A549 (cell line): ENCODE measurements at places on chromosomes 5 and 9. TPM values are rescaled to one million over a fixed set of nuclear protein-coding genes. Genes with fewer than 3 reads are reported as not detected.

Gene TYRP1
- polyA plus RNA-seq = 0.12 TPM in 2 of 3 replicates, not detected in the other

Gene PCDHB11
- polyA plus RNA-seq = 0.05 to 0.08 TPM (median 0.07 TPM) in 3 replicates

Gene BSPRY
- 0.04 to 0.05 TPM in 2 of 3 replicates, not detected in the other for polyA plus RNA-seq

Gene SPINK6
- polyA plus RNA-seq = 0.79 to 1.2 TPM (median 1.0 TPM) in 3 replicates

Gene PCDHGC3
- polyA plus RNA-seq = 4.9 to 5.3 TPM (median 5.2 TPM) in 3 replicates

Gene LCN15
- polyA plus RNA-seq = 0.07 to 0.09 TPM in 2 of 3 replicates, not detected in the other

Gene AIF1L
- 1.6 to 1.8 TPM (median 1.7 TPM) in 3 replicates for polyA plus RNA-seq

Gene CAST
- polyA plus RNA-seq = 150 to 172 TPM (median 163 TPM) in 3 replicates

Gene BTNL3
- not detected in 3 replicates for polyA plus RNA-seq

DNA sequence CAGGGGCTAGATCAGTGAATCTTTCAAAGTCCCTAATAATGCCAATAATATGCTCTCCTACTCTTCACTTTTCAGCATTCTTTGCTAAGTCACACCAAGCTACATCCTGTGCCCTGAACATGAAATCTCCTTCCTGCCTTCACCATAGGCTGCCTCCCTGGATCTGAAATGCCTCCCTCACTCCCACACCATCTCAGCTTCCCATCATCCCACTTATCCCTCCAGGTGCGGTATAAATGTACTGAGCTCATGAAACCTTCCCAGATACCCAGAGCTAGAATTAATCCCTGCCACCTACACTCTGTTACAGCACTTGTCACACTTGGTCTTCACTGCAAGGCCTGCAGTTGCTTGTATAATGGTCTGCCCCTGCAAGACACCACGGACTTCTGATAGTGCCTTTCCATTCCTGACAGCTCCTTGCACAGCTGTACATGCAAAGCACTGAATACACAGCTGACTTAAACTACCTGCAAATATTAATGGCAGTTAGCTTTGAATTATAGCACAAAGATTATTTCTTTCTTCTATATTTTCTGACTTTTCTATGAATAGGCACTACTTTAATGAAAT is 250.4 kb downstream of the EBF1 start:
- DNase-seq = no peak

DNA sequence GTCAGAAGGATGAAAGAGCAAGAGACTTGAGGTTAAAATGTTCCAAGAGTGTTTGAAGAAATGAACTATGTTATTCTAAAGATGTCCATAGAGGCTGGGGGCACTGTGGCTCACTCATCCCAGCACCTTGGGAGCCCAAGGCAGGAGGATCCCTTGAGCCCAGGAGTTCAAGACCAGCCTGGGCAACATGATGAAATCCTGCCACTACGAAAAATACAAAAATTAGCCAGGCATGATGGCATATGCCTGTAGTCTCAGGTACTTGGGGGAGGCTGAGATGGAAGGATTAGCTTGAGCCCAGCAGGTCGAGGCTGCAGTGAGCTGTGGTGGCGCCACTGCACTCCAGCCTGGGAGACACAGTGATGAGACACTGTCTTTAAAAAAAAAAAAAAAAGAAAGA is 2.7 kb downstream of the AOPEP start:
- DNase-seq = no peak

DNA sequence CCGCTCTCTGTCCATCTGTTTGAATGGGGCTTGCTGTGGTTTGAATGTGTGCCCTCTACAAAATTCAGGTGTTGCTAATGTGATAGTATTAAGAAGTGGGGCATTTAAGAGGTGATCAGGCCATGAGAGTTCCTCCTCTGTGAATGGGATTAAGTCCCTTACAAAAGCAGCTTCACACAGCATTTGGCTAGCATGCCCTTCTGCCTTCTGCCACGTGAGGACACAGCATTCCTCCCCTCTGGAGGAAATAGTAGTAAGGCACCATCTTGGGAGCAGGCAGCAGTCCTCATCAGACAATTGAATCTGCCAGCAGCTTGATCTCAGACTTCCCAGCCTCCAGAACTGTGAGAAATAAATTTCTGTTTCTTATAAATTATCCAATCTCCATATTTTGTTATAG is 540.2 kb downstream of the CSNK1G3 start:
- DNase-seq = no peak

DNA sequence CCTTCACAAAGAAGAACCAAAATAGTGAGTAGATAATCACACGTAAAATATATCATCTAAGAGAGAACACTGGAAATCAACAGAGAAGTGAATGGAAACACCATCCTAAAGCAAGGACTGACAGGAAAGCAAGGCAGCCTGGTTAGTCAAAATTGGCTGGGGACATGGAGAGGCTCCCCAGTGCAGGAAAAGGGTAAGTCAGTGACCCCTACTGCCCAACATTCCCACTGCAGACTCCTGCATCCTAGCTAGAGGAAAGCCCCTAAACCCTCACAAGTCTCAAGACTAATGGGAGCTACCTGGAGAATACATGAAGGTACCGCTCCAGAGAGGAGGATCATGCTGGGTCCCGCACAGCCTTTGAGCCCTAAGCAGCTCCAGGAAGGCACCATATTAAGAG is 60.1 kb downstream of the ZDHHC21 start:
- DNase-seq = no peak

GRCh38 chr5:73032635-73033034 is 76.8 kb downstream of the FCHO2 start:
- no peak for DNase-seq

GRCh38 chr5:173689737-173690360 is 73.4 kb upstream of the BOD1 start:
- DNase-seq = peak; percentile 88

- peak; percentile 32 for DNase-seq
These were observed 483 bp downstream of the FBXL7 start for GRCh38 chr5:15500325-15501001.

DNA sequence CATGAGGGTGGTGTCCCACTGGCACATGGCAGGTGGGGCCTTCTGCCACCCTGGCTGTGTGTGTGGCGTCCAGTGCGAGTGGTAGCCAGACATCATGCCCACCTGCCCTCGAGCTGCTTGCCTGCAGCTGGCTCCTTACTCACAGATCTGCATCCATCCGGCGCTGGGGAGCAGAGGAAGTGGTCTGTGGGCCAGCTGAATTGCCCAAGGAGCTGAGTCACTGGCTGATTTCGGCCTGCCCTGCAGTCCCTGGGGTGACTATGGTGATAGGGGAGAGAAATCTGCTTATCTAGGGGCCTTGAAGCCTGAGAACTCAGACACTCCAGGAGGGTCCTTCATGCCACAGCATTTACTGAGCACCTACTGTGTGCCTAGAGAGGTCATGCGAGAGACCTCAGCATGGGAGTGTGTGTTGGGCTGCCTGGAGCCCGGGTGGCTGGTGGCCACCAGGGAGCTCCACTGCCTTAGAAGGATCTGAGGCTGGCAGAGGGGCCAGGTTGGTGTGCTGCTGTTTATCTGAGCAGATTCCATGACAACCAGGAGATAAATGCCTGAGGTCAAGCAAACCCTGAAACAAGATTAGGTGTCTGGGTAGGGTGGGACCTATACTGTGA is 57.1 kb downstream of the SLC22A5 start:
- DNase-seq = peak; percentile 46

GRCh38 chr9:126613651-126614050 is at the start of gene LMX1B:
Gene LMX1B, plus strand, starts transcription at chr9:126613928. Its CDS starts 522 bp downstream, at chr9:126614450.
- peak; percentile 89 for DNase-seq

DNA sequence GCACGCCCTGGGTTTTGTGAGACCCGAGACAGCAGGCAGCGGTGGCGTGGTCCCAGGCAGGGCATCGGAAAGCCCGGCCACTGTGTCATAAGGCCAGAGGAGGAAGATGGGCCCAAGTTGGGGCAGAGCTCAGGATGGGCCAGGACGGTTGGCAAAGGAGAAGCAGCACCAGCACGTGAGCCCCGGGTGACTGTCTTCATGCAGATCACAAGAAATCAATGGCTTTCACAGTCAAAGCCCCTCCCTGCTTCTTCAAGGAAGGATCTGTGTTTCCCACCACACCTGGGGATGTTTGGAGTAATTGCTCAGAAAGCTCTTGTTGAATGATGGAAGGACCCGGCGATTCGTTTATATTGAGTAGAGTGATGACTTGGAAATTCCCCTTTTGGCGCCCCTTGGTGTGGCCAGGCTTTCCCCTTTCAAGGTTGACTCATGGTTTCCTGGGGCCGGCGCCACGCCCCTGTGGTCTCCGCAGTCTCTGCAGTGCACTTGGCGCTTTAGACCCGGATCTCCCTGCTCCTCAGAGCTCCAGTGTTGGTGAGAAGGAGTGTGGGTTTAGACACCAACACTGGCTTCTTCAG is 52.1 kb downstream of the IL31RA start:
- DNase-seq = peak; percentile 18

- DNase-seq = no peak
These were observed 70.8 kb upstream of the STARD4 start for GRCh38 chr5:111582993-111583601.

GRCh38 chr5:38891563-38891962 is 45.8 kb downstream of the OSMR start:
- DNase-seq = no peak

- DNase-seq = no peak
These were observed 257.5 kb downstream of the DMAC1 start for GRCh38 chr9:7542126-7542525.

GRCh38 chr9:35905051-35905781 is 786 bp upstream of the HRCT1 start:
- no peak for DNase-seq

DNA sequence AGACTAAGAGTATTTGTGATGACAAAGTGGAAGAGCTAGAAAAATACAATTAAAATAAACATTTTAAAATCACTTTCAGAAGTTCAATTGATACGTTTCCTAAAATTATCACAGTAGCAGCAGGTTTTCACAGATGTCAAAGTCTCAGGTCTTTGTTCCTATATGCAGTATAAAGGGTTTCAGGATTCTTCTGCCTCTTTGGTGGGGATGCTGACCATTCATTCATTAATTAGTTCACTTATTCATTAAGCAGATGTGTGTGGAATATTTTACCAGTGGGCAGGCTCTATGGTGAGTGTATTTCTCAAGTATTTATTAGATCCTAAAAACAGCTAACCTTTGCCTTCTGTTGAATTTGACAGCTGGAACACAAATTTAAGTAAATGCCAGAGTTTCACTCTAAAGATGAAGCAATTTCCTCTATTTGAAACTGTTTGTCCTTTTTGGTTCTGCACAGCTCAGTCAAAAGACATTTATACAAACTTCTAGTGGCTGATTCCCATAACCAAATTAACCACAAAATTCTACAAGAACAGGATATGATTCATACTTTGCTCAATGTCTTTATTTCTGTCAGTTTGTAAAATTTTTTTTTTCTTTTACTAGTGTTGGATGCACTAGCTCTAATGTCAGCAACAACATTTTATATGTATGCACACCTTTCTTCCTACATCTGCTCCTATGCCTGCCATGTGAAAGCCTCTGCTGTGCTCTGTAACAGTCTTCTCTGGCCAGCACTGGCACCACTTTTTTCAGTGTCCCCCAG is 75.9 kb upstream of the PRR16 start:
- DNase-seq = no peak

DNA sequence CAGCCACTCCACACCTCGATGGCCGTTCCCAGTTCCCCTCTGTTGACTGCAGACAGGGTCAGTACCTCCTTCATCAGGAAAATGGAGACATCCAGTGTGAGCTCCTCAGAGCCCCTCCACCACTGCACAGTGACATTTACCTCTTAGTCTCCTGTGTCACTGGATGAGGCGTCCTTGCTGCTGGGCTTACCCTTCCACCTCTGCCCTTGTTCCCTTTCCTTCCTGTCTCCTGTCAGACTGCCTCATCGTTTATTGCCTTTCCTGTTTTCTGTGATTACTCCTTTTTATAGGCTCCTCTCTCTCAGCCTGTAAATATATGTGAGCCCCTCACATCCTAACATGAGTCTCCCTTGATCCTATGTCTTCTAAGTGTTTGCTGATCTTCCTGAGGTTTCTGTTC is 23.2 kb upstream of the SPTAN1 start:
- DNase-seq = no peak

DNA sequence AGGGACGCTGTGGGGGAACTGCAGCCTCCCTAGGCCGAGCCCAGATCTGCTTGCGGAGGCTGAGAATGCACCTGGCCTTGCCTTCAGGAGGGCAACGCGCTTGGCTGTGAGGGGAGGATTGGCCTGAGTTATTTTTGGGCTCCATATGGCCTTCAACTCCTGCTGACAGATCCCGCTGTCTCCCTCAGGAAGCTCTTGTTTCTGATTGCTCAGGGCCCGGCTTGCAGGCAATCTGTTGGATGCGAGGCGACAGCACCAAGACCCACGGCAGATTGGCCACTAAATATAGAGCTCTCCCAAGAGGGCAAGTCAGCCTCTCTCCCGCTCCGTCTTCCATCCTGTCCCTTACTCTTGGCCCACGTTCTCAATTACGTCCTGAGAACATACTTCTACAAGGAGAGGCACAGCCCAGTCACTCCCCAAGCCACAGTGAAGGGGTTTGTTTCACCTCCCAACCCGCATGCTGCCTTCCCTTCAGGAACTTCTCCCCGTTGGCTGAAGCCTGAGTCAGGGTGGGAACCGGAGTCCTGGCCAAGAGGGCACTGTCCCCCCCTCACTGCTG is 53.6 kb downstream of the RASGEF1C start:
- no peak for DNase-seq

- DNase-seq = no peak
These were observed 48.3 kb downstream of the PALM2AKAP2 start for GRCh38 chr9:109828254-109828653.

GRCh38 chr9:89808076-89808755 is 203.4 kb downstream of the GADD45G start:
- no peak for DNase-seq
